Sigmoid colon (tissue), 7 donors: ENCODE measurements at places on chromosomes 5 and 9. TPM values are rescaled to one million over a fixed set of nuclear protein-coding genes. Genes with fewer than 3 reads are reported as not detected.

The FOXD4 gene
- 0.55 TPM for total RNA-seq

The MRPL36 gene
- total RNA-seq: 59.4 TPM

The SIT1 gene
- total RNA-seq: not detected

DNA sequence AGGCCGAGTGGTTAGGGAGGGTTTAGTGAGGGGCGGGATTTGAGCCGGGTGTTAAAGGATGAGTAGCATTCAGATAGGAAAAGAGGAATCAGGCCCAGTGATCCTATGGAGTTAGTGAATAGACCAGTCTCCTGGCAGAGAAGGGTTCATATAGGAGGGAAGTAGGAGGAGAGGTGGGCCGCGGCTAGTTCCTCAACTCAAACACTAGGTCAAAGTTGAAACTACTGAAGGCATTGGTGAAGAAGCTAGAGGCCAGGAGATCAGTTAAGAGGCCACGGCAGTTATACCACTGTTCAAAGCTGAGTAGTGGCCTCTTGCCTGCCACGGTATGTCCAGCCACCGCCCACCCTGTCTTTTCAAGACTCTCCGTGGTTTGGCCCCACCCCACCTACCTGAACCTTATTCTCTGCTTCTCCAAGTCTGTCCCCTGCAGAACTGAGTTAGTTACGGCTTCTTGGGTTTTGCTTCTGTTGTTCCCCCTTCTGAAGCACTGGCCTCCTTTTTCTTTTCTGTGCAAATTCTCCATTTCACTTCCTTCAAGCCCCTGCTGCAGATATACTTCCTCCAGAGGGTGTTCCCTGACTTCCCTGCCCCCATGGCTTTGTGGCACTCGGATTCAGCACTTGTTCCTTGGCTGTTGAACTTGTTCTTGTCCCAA lies 1.8 kb downstream of the ZBTB34 start:
- DNase-seq: no peak

- DNase-seq: no peak
Observed at GRCh38 chr9:19028835-19029451, 4.1 kb downstream of the SAXO1 start.

DNA sequence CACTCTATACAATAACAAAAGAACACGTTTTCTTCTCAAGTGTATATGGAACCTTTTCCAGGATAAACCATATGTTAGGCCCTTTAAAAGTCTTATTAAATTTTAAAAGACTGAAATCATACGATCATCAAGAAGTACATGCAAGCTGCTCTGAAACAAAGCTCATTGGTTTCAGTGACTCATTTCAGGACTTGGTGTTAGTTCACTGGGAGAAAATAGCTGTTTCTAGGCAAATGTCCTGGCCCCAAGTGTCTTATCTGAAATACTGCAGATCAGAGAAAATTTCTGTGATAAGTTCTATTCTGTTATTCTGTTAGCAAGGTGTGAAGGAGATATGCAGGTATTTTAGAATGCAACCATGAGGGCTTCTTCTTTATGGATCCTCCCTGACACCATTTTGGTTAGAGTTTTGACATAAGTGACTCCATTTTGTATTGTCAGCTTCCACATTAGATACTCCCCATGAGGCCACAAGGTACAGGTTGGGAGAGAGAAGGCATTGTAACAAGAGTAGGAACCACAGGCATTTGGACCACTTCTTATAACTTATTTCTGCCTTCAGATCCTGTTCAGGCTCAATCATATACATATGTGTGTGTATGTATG lies 7.5 kb upstream of the CCDC180 start:
- no peak for DNase-seq

DNA sequence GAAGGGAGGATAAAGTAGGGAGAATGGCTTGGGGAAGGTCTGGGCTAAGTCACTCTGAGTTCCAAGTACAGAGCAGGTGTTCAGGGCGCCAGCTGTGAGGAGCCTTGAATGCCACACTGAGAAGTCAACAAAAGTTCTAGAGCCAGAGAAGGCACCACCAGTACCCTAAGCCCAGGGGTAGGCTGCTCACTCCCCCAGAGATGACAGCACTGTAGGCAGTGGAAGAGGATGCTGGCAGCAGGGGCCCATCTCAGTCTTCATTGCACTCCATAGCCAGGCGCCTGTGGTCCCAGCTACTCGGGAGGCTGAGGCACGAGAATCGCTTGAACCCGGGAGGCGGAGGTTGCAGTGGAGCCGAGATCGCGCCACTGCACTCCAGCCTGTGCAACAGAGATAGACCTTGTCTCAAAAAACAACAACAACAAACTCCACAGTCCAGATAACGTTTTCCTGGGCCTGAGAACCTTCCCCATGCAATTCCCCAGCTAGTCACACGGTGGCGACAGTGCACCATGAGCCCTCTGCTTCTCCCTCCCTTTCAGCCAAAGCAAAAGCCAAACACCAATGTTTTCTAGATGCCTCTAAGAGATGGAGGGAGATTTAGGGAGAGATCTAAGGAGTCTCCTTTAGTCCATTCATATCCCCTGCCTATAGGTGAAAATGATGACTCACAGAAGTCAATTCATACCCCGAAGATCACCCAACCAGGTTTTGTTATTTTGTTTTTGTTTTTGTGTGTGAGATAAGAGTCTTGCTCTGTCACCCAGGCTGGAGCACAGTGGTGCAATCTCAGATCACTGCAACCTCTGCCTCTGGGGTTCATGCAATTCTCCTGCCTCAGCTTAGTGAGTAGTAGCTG lies 19.8 kb upstream of the NSD1 start:
- DNase-seq: peak; percentile 86

- no peak for DNase-seq
Observed at GRCh38 chr5:42715785-42716184, 40.8 kb upstream of the CCDC152 start.

- DNase-seq: no peak
Observed at GRCh38 chr9:105216440-105217178, 27.8 kb upstream of the SLC44A1 start.

GRCh38 chr9:115597330-115597895 lies 479.5 kb upstream of the TNC start:
- DNase-seq: no peak

GRCh38 chr5:173974688-173975239 lies 14.2 kb upstream of the C5orf47 start:
- no peak for DNase-seq

DNA sequence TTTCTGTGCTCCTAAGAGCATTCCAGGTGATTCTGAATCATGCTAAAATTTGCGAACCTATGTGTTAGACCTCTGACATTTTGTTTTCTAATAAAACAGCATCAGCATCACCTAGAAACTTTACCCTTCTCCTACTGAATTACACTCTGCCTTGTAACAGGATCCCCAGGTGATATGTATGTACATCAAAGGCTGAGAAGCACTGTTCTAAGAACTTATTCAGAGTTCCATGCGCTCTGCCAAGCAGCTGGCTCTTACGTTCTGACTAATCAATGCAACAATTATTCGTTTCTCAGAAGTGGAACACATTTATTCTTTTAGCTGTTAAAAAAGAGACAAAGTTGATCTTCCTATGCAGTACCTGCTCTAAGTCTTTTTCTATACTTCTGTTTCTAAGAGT lies 228.6 kb downstream of the SLF1 start:
- no peak for DNase-seq

DNA sequence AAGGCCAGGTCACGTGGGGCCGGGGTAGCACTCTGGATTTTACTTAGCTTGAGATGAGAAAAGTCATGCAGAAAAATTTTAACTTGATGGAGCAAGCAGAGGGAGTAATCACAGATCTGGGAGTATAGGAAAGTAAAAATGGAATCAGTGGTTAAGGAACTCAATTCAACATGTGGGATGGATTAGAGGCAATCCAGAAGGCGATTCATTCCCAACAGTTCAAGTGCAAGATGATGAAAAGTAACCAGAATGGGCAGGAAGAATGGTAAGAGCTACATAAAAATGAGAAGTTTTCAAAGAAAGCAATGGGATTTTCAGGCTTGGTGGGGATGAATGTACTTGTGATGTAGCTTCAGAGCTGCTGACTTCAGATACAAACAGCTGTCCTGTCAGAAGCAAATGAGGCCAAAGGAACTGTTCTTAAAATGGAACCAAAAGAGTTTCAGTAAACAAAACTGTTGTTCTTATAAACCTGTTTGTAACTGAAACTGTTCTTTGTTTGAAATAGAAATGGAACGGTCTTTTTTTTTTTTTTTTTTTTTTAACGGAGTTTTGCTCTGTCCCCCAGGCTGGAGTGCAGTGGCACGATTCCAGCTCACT lies 5.6 kb upstream of the SEC24A start:
- DNase-seq: no peak

- no peak for DNase-seq
Observed at GRCh38 chr5:88707216-88707965, 175.6 kb downstream of the MEF2C start.

- DNase-seq: no peak
Observed at GRCh38 chr9:122200960-122201595, 27.7 kb downstream of the LHX6 start.

DNA sequence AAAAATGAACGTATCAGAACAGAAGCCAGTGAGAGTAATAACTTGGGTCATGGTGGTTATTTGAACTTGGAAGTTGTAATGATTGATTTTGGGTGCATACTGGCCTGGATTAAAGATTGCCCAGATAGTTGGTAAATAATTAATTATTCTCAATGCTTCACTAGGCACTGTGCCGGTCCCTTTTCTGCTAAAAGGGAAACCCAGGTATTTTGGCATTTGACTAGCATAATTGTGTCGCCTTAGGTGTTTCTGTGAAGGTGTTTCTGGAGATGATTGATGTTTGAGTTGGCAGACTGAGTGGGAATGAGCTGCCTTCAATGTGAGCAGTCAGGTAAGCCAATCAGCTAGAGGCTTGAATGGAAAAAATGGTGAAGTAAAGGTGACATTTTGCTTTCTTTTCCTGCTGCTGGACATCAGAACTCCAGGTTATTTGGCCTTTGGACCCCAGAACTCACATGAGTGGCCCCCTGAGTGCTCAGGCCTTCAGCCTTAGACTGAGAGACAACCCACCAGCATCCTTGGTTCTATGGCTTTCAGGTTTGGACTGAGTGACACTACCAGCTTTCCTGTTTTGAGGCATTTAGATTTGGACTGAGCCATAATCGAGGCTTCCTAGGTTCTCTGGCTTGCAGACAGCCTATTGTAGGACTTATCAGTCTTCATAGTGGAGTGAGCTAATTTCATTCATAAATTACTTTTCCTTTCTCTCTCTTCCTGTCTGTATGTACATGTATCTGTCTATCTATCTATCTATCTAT lies 120.7 kb upstream of the PAPPA start:
- no peak for DNase-seq
